Effector CD4-positive, alpha-beta T cell (primary cell): ENCODE measurements at places on chromosomes 2 and 18.

GRCh38 chr2:61151436-61151835, 10.6 kb upstream of the C2orf74 start:
- DNase-seq: no peak

GRCh38 chr18:58511897-58512581, 116.9 kb downstream of the ALPK2 start:
- no peak for DNase-seq

DNA sequence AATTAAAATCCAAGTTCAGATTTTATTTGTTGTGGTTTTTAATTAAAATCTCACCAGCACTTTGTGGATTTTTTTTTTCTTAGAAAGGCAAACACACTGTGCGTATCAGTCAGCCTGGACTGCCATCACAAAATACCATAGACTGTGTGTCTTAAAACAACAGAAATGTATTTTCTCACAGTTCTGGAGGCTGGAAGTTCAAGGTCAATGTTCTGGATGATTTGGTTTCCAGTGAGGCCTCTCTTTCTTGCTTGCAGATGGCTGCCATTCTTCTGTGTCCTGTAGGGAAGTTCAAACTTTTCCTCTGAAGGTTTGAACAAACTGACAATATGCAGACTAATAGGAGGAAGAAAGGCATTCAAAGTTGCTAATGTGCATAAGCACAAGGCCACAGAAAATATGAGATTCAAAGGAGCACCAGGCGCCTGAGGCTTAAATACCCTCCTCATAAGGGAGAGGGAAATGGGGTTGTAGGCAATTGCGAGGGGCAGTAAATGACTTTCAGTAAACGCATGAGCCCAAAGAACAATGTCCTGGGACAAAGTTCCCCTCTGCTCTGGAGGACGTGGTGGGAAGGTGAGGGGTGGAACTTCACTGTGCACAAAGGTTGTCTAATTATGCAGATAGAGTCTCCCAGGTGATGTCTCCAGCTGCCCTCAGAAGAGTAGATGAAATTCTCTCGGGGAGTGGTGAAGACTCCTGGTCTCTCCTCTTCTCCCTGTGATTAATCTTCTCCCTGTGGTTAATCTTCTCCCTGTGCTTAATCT, 26.5 kb upstream of the KCNF1 start:
- DNase-seq: no peak

DNA sequence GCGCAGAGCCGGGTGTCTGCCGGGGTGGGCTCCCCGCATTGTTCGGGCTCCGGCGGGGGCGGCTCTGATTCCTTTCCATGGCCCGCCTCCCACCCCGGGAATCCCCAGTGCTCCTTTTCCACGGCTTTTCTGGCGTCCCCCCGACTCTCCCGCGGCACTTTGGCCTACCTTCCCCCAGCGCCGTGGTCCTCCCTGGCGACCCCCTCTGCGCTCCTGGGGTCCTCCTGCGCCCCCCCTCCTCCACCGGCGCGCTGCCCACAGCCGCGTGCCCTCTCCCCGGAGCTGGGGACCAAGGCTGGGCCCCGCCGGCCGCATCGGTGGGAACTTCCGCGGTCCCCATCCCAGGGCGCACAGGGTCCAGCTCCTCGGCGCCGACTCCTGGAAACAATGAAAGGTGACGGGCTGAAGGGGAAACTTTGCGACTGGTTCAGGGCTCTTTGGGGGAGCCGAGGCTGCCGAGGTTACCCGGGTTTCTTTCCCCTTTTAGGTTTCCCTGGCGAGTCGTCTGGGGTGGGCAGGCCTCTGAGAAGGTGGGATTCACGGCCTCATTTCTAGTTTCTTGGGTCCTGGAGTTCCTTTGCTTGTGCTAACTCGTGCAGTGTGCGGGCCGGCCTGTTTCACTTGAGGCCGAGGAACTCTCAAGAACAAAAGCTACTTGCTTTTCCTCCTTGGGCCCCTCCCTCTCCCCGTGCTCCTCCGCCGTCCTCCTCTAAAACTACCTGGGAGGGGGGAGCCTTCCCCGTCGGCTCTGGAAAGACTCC, 2.2 kb downstream of the TGIF1 start:
- peak; percentile 24 for DNase-seq

DNA sequence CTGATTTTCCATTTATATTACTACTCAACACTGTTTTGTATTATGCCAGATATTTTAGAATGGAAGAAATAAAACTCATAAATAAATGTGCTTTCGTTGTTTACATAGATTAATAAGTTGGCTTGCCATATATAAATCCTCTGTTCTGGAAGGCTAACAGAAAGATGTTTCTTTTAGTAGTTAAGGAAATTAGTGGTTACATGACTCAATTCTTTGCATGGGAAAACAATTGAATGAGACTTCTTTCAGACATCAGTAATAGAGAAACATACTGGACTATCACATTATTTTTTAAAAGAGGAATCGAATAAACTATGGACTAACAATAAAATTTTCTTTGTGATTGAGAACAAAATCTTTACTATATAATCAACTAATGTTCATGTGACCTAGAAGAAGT, 336.5 kb downstream of the KCNS3 start:
- no peak for DNase-seq

DNA sequence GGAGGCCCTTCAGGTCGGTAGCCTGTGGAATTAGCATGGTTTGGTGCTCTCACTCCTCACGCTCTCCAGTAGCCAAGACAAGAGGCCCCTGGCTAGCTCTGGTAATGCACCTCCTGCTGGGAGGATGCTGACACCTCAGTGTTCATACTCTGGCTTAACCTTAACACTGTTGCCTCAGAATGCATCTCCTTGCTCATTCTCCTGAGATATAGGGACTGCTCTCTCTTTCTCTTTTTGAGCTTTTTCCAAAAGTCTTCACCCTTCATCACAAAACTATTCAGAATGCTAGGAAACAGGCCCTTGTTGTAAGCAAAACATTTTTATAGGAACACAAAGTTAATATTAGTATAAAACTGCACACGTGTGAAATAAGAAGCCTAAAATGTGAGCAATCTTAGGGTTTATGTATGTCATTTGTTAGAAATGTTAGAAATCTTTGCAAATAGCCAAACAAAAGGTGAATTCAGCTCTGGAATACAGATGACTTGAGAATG, 17.3 kb upstream of the IMPA2 start:
- no peak for DNase-seq

DNA sequence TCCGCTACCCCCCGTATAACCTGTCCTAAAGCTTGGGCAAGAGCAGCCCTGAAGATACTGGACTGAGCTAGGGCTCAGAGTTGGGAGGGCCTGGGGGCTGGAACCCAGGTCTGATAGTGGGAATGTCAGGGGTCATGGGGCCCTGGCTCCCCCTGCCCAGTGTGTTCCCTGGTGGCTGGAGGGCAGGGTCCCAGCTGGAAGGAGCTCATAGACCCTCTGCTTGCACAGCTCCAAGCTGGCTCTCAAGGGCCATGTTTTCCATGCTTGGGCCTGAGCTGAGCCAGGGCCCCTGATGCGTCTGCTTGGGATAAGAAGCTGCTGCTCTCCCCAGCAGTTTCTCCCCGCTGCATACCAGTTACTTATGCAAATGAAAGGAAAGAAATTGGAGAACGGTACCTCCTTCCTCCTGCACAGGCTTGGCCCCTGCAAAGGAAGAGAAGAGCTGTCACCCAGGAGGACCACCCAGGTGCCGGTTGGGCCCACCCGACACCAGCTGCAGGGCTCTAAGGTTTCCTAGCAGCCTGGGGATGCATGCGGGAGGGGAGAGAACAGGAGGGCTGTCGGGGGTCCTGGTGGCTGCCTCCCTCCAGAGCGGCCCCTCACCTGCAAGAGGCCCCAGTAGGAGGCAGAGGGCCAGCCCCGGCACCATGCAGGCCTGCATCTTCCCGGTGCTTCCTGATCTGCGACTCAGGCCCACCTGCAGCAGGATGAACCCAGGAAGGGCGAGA, 628 bp downstream of the OTOS start:
- no peak for DNase-seq

GRCh38 chr2:104841744-104842143, 12.2 kb upstream of the POU3F3 start:
- no peak for DNase-seq

- DNase-seq: no peak
These were observed 32.5 kb upstream of the CCL20 start for GRCh38 chr2:227780981-227781615.

- no peak for DNase-seq
These were observed 112.8 kb upstream of the EML6 start for GRCh38 chr2:54610700-54611099.

GRCh38 chr2:213609570-213610170, 325.4 kb downstream of the SPAG16 start:
- DNase-seq: no peak

- DNase-seq: no peak
These were observed 132.0 kb upstream of the APCDD1 start for GRCh38 chr18:10322435-10322834.

DNA sequence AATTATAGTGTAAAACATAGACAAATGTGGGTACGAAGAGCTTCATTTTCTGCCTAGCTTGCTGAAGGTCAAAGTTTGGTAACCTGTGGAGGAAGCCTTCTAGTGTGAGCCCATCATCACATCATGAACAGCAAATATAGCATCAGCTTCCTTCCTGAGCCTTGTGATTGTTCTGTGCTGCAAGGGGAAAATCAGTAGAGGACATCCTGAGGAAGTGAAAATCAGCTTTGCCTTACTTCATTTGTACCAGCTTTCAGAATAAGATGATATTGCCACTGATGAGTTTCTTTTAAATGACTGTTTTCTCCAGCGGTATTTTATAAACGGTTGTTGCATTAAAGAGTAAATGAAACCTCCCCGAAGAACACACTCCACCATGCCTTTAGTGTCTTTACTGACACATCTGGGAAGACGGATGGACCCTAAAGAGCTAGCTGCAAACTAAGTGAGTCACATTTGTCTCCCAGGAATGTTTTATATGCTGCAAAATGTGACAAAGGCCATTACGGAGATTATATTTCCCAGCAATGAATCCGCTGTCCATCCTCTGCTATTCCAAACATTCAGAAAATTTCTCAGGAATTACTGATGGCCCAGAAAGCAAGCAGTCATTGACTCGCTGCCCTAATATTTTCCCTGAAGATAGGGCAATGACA, 1272.8 kb downstream of the SUCLG1 start:
- no peak for DNase-seq

GRCh38 chr2:16216558-16216945, 276.2 kb downstream of the MYCN start:
- DNase-seq: no peak

DNA sequence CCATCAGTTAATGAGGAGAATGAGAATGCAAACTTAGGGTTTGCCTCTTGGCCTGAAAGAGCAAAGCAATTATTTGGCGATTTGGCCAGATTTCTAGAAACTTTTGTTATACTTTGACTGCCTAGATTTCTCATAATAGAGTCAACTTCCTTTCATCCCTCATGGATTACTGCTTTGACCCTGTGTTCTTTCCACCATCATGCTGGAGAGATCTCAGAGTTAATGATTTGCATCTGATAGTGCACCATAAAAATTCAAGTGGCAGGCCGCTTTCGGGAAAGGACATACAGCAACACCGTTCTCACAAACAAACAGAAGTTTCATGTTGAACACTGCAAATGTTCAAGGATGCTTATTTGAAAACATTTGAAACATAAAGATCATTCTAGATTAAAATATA, 143.7 kb upstream of the ZFP36L2 start:
- no peak for DNase-seq

GRCh38 chr2:39541011-39541930, 104.2 kb upstream of the MAP4K3 start:
- DNase-seq: no peak

GRCh38 chr2:66578054-66578686, 143.2 kb downstream of the MEIS1 start:
- DNase-seq: no peak

- no peak for DNase-seq
These were observed 87.1 kb upstream of the LYPD1 start for GRCh38 chr2:132757002-132757589.

DNA sequence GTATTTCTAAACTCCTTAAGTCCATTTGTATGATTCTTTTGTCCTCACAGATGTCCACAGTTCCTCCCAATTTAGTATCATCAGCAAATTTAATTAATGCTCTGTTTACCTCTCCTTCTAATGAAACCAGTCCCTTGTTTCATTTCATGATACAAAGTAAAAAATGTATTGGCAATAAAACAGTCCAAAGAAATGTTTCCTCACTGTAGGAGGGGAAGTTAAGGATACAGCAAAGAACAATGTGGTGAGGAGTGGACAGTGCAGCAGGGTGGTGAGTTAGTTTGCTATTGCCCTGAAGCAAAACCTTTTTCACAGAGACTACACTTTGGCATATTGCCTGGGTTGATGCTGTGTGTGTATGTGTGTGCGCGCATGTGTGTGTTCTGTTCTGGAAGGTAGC, 401.5 kb downstream of the ARHGAP15 start:
- DNase-seq: no peak

- peak; percentile 73 for DNase-seq
These were observed 12.1 kb downstream of the CD226 start for GRCh38 chr18:69935319-69936190.

GRCh38 chr2:149652926-149653325, 65.4 kb upstream of the MMADHC start:
- DNase-seq: no peak

GRCh38 chr2:236882930-236883329, 202.8 kb upstream of the COPS8 start:
- no peak for DNase-seq
